ENCODE measurements at places on chromosomes 12 and 14.

DNA sequence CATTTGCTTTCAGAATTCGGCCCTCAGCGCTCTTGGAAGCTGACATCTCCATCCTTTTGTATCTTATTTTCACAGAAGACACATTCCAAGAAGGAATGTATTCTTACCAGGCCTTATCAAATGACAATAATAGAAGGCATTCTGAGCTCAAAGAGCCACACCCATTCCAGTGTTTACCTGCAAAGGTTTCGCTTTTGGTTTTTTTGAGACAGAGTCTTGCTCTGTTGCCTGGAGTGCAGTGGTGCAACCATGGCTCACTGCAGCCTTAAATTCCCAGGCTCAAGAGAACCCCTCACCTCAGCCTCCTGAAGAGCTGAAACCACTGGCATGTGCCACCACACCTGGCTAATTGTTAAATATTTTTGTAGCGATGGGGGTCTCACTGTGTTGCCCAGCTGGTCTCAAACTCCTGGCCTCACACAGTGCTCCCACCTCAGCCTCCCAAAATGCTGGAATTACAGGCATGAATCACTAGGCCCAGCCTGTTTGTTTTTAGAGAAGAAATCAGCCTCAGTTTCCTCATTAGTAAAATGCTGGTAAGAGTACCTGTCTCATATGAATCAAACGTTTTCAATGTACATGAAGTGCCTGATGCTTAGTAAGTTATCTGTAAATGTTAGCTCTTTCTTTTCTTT is 69.2 kb downstream of the SLC6A12 start:
- H3K27me3 ChIP-seq: peaks cover 1% of the 10 kb centered on the region
- H3K4me1 ChIP-seq: peaks cover 3% of the 10 kb centered on the region
- no peaks in the 10 kb centered on the region for H3K36me3 ChIP-seq
- no peak overlapping the region for H3K27ac ChIP-seq
- no peak overlapping the region for H3K4me3 ChIP-seq
- no peak for DNase-seq

- no peaks in the 10 kb centered on the region for H3K27me3 ChIP-seq
- no peaks in the 10 kb centered on the region for H3K4me1 ChIP-seq
- H3K27ac ChIP-seq: no peak overlapping the region
Measured at GRCh38 chr14:83860631-83861155, 1669.3 kb upstream of the FLRT2 start.

GRCh38 chr12:52867642-52868041 is 18.8 kb upstream of the KRT78 start:
- H3K36me3 ChIP-seq: no peaks in the 10 kb centered on the region
- no peak overlapping the region for H3K4me3 ChIP-seq
- no peaks in the 10 kb centered on the region for H3K27me3 ChIP-seq
- H3K27ac ChIP-seq: no peak overlapping the region
- peak; percentile 38 for DNase-seq
- H3K4me1 ChIP-seq: peaks cover 24% of the 10 kb centered on the region

DNA sequence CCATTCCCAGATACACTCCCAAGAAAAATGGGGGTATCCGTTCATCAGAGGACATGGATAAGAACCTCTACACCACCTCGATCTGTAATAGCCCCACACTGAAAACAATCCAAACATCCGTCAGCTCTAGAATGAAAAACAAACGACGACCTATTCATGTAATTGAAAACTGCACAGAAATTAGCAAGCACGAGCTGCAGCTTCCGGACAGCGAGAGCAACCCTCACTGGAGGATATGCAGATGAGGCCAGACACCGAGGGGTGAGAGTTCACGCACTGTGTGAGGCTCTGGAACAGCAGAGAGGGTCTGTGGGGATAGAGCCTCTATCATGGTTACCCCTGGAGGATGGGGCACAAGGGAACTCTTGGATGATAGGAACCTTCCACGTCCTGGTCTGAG is 143.9 kb upstream of the NCOR2 start:
- peaks cover 2% of the 10 kb centered on the region for H3K27me3 ChIP-seq
- no peak overlapping the region for H3K4me3 ChIP-seq
- no peaks in the 10 kb centered on the region for H3K36me3 ChIP-seq
- no peak for DNase-seq
- peaks cover 23% of the 10 kb centered on the region for H3K4me1 ChIP-seq

DNA sequence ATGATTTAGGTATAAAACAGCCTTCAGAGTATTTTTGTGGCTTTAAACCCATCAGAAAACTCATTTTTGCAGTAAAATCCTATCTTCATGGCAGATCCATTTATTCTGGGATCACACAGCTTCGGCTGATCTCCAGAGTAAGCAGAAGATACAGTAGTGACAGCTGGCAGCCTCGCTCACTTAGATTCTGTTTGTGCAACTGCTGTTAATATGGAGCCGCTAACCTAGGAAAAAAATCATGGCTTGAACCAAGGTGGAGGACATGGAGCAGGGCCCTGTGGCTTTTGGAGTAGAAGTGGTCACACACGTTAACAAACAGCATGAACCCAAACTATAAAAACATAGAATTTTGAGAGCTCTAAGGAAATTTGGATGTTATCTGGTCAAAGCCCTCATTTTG is 137.2 kb upstream of the ARHGAP5 start:
- no peaks in the 10 kb centered on the region for H3K36me3 ChIP-seq
- H3K4me1 ChIP-seq: peaks cover 15% of the 10 kb centered on the region
- no peak for DNase-seq
- H3K27me3 ChIP-seq: no peaks in the 10 kb centered on the region
- no peak overlapping the region for H3K27ac ChIP-seq
- H3K4me3 ChIP-seq: no peak overlapping the region

DNA sequence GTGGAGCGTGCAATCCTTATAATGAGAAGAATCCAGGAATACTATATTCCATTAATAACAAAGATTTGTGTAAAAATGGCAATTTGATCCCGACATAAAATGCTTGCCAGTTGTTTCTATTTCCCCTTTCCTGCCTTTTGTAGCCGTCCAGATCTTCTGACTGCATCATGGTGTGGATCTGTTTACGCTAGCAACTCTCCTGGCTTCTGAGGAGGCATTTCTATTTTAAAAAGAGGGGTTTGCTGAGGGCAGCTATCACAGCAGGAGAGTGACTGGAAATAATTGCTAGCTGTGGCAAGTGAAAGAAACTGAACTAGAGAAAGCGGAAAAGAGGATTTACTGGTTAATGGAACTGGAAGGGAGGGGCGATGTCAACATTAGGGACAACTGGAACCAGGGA is 145.6 kb downstream of the ATP23 start:
- no peaks in the 10 kb centered on the region for H3K27me3 ChIP-seq
- DNase-seq: no peak
- H3K4me3 ChIP-seq: no peak overlapping the region
- no peak overlapping the region for H3K27ac ChIP-seq

DNA sequence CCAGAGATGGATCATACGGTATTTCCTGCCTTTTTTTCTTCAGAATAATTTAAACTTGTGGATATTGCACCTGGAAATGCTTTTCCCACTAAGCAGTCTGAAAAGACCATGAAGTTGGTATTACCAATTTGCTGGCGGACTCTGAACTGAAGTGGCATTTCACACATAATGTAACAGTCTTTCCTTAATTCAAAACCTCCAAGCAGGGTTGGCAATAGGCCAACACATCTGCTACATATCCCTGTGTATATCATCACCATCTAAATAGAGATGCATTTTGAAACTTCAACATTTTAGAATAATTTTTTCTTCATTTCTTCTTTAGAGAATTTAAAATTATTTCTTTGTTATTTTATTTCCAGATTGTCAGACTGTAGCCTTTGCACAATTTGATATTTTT is 100.5 kb downstream of the TSPAN8 start:
- DNase-seq: no peak
- H3K4me3 ChIP-seq: no peak overlapping the region
- H3K27ac ChIP-seq: no peak overlapping the region
- H3K36me3 ChIP-seq: no peaks in the 10 kb centered on the region

DNA sequence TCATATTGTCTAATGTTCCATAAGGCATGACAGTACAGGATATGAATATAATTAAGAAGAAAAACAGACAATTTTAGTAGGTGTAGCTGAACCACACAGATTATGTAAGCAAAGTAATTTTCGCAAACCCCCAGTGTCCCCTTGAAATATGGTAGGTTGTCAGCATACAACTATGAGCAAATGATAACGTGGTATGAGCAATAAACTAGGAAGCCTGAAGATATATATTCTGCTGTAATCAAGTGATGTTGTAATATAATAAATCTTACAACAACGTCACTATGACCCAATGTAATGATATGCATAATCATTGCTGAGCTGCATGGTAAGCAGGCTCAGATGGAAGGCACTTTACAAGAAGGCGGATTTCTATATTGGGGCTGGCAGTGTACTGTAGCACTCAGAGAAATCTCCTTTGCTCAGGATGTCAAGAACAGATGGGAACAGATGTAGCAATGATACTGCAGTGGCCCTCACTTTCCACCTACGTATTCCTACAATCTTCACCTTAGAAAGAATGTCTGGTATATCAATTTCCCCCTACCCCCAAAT is 47.8 kb upstream of the MYF6 start:
- no peaks in the 10 kb centered on the region for H3K4me1 ChIP-seq
- no peak for DNase-seq
- H3K4me3 ChIP-seq: no peak overlapping the region
- H3K36me3 ChIP-seq: no peaks in the 10 kb centered on the region

DNA sequence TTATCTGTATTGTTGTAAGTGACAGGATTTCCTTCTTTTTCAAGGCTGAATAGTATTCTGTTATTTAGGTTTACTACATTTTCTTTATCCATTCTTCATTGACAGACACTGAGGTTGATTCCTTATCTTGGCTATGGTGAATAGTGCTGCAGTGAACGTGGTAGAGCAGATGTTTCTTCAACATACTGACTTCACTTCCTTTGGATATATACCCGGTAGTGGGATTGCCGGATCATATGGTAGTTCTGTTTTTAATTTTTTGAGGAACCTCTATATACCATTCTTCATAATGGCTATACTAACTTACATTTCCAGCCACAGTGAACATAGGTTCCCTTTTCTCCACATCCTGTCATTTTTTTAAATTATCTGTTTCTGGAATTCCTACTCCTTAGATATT is 21.8 kb downstream of the DERA start:
- no peak overlapping the region for H3K27ac ChIP-seq
- H3K27me3 ChIP-seq: no peaks in the 10 kb centered on the region
- H3K4me3 ChIP-seq: no peak overlapping the region
- H3K36me3 ChIP-seq: peaks cover 13% of the 10 kb centered on the region
- H3K4me1 ChIP-seq: peaks cover 13% of the 10 kb centered on the region

GRCh38 chr14:34177466-34177865 is 226.6 kb upstream of the EGLN3 start:
- no peaks in the 10 kb centered on the region for H3K36me3 ChIP-seq
- no peak overlapping the region for H3K4me3 ChIP-seq
- DNase-seq: no peak

- H3K4me3 ChIP-seq: no peak overlapping the region
- H3K4me1 ChIP-seq: no peaks in the 10 kb centered on the region
- no peaks in the 10 kb centered on the region for H3K36me3 ChIP-seq
- DNase-seq: no peak
- no peaks in the 10 kb centered on the region for H3K27me3 ChIP-seq
Measured at GRCh38 chr12:52343550-52343949, 22.4 kb upstream of the KRT83 start.

GRCh38 chr14:99690636-99691035 is 6.5 kb downstream of the CYP46A1 start:
- no peaks in the 10 kb centered on the region for H3K36me3 ChIP-seq
- no peak overlapping the region for H3K27ac ChIP-seq
- no peak overlapping the region for H3K4me3 ChIP-seq
- DNase-seq: no peak
- H3K27me3 ChIP-seq: peaks cover 27% of the 10 kb centered on the region
- peaks cover 2% of the 10 kb centered on the region for H3K4me1 ChIP-seq

GRCh38 chr14:68807987-68808386 is 15.1 kb upstream of the ZFP36L1 start:
- H3K36me3 ChIP-seq: no peaks in the 10 kb centered on the region
- H3K4me3 ChIP-seq: no peak overlapping the region
- no peaks in the 10 kb centered on the region for H3K27me3 ChIP-seq
- no peak overlapping the region for H3K27ac ChIP-seq
- DNase-seq: no peak

- no peaks in the 10 kb centered on the region for H3K27me3 ChIP-seq
- DNase-seq: no peak
- peaks cover 44% of the 10 kb centered on the region for H3K4me1 ChIP-seq
- H3K36me3 ChIP-seq: peaks cover 15% of the 10 kb centered on the region
- H3K27ac ChIP-seq: no peak overlapping the region
- no peak overlapping the region for H3K4me3 ChIP-seq
Measured at GRCh38 chr12:10491766-10492165, 13.9 kb upstream of the EIF2S3B start.

GRCh38 chr14:21015312-21015711 is 9.5 kb downstream of the NDRG2 start:
- DNase-seq: no peak
- no peaks in the 10 kb centered on the region for H3K36me3 ChIP-seq
- H3K27me3 ChIP-seq: peaks cover 17% of the 10 kb centered on the region
- H3K27ac ChIP-seq: no peak overlapping the region
- H3K4me3 ChIP-seq: no peak overlapping the region

DNA sequence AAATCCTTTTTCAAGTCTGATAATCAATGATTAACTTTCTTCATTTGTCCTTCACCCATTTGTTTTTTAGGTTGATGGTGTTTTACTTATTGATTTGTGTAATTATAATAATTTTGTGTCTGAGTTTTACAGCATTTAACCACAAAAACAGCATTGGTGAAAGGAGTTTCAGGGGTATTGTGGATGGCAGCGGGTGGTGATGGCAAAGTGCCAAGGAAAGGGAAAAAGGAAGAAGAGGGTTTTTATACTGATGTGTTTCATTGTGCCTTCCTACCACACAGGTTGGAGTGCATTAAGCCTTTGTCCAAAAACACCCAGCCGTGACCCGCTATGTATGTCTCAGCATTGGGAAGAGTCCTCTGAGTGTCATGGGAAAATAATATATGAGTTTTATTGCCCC is 150.3 kb downstream of the DAD1 start:
- H3K27ac ChIP-seq: no peak overlapping the region
- H3K27me3 ChIP-seq: no peaks in the 10 kb centered on the region
- no peaks in the 10 kb centered on the region for H3K36me3 ChIP-seq
- no peak for DNase-seq
- no peak overlapping the region for H3K4me3 ChIP-seq

GRCh38 chr14:22822571-22823098 is 7.1 kb upstream of the MRPL52 start:
- H3K36me3 ChIP-seq: no peaks in the 10 kb centered on the region
- peaks cover 14% of the 10 kb centered on the region for H3K27me3 ChIP-seq
- H3K4me3 ChIP-seq: peak overlapping the region; percentile 69
- peaks cover 27% of the 10 kb centered on the region for H3K4me1 ChIP-seq
- peak overlapping the region; percentile 38 for H3K27ac ChIP-seq
- DNase-seq: peak; percentile 74

DNA sequence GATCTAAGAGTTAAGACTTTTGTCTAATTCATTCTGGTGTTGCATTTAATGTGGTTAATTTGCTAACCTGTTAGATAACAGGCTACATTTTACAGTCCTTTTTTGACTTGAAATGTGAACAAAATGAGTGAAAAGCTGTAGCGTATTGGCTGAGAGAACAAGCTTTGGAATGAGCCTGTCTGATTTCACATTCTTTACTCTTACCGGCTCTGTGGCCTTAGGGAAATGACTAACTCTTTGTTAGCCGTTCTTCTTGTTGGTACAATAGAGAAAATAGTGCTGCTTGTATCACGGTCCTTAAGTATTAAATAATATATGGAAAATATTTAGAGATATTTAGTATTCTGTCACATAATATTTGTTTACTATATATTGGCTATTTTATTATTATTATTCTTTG is 1.9 kb downstream of the MNAT1 start:
- DNase-seq: no peak
- H3K27ac ChIP-seq: no peak overlapping the region
- H3K27me3 ChIP-seq: no peaks in the 10 kb centered on the region
- peaks cover 23% of the 10 kb centered on the region for H3K4me1 ChIP-seq

Measured in activated naive CD8-positive, alpha-beta T cell treated with anti-CD3 and anti-CD28 coated beads, Interleukin-2, amount 50 U/mL, for 24 hours (primary cell).